ENCODE measurements at places on chromosomes 13 and 19.

GRCh38 chr19:19490214-19490968, 25.0 kb downstream of the TSSK6 start:
- DNase-seq: peak; percentile 60

GRCh38 chr19:19746286-19747213, 13.6 kb upstream of the ZNF14 start:
- no peak for DNase-seq

GRCh38 chr19:2087621-2088100, 8.5 kb downstream of the MOB3A start:
- DNase-seq: no peak

GRCh38 chr19:5954293-5954692, 23.6 kb downstream of the RANBP3 start:
- no peak for DNase-seq

DNA sequence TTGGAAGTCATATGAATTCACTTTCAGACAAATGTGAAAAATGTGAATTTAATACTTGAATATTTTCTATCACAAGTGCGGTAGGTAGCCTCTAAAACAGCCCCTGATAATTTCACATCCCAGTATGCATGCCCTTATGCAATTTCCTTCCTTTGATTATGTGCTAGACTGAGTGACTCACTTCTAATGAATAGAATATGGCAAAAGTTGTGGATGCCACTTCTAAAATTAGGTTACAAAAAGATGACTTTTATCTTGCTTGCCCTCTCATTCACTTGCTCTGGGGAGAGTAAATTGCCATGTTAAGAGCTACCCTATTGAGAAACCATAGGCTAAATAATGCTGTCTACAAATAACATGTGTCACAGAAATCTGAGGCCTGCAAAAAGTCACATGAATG, 402.5 kb upstream of the PCDH9 start:
- DNase-seq: no peak

- no peak for DNase-seq
Observed at GRCh38 chr13:72261732-72262131, 394.7 kb upstream of the DACH1 start.

DNA sequence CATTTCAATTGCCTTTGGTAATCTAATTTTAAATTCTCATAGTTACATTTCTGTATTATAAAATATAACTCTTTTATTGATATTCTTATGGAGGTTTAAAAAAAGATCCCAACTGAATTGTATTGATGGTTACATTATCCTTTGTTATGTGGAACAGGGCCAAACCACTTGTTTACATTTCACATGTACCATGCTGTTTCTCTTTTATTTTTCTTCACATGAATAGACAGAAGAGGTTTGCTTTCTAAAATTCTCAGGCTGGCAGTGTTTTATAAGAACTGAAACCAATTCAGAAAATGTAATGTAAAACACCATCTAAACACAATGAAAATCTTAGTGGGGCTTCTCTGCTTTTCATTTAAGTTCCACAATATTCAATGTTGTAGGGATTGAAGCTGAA, 122.5 kb downstream of the GPC5 start:
- no peak for DNase-seq

DNA sequence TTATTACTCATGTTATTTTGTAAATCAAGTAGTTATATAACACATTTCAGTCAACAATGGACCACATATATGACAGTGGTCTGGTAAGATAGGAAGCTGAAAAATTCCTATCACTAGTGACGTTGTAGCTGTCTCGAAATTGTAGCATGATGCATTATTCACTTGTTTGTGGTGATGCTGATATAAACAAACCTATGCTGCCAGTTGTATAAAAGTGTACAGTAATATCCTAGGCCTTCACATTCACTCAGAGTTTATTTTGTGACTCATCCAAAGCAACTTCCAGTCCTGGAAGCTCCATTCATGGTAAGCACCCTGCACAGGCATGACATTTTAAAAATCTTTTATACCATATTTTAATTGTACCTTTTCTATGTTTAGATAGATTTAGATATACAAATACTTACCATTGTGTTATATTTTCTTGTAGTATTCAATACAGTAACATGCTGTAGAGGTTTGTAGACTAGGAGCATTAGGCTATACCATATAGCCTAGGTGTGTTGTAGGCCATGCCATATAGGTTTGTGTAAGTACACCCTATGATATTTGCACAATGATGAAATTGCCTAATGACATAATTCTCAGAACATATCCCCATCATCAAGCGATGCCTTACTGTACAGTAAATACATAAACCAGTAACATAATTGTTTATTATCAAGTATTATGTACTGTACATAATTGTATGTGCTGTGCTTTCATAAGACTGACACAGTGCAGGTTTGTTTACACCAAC, 49.3 kb downstream of the IFT88 start:
- DNase-seq: no peak

- DNase-seq: no peak
Observed at GRCh38 chr13:72886272-72887067, 104.5 kb downstream of the PIBF1 start.

GRCh38 chr13:113777311-113778260, 18.6 kb downstream of the TMEM255B start:
- DNase-seq: no peak

GRCh38 chr13:112187527-112188297, 120.8 kb downstream of the SOX1 start:
- no peak for DNase-seq

DNA sequence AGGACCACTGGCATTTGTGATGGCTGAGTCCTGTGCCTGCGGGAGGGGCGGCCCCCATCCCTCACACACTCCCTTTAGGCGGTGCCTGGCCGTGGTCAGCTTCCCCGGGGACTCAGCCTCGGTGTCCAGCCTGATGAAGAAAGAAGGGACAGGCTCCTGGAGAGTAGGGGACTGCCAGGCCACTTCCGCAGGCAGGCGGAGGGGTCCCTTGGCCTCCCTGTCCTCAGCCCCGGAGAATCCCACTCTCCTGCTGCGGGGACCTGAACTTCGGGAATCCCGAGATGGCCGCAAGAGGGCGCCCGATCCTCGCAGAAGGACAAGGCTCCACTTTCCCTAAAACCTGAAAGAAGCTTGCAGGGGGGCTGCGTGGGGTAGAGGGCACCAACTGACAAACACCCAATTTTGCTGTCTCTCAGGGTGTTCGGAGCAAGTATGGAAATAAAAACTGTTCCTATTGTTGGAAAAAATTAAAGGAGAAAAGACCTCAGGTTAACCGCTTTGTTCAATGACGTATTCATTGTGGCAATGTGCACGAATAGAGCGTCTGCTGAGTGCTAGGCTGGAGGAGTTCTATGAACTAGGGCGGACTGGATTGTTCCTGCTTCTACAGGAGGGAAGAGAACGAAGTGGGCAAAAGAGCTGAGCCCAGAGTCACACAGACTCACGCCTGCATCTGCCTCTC, 297.3 kb downstream of the ZNF536 start:
- DNase-seq: peak; percentile 35

DNA sequence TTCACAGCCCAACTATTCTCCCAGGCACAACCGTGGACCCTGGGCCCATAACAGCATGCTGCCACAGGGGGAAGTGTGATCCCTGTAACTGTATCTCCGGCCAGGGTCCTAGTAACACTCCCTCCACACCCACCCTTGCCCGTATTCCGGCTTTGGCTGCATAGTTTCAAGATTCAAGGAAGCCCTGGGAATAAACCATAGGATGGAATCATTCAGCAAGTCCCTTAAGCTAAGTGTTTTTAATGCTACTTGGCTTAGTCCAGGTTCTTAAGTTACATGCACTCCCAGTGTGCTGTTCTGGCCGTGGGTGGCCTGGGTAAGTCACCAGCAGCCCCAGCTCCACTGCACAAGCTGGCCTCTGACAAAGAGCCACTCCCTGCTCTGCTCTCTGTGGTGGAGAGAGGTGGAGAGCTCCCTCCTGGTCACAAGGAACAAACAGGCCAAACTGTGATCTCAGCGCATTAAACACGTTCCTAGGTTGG, 532.4 kb upstream of the SGCG start:
- DNase-seq: no peak

DNA sequence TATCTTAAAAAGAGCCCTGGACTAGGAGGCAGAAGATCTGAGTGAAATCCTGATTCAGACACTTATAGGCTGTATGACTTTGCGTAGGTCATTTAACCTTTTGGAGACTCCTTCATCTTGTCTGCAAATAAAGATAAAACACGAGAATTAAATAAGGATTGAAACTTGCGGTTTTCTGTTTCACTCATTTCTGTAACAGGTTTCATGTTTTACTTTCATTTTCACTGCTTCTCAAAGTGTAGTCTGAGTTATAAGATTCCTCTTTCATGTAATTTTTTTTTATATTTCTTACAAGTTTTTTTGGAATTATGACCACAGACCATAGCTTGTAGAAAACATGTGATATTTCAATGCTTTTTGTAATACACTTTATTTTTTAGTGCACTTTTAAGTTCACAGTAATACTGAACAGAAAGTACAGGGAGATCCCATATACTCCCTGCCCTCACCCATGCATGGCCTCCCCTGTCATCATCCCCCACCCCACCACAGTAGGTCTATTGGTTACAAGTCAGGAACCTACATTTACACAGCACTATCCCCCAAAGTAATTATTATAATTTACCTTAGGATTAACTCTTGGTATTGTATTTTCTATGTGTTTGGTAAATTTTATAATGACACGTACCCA, 174.6 kb downstream of the ITGBL1 start:
- peak; percentile 25 for DNase-seq

DNA sequence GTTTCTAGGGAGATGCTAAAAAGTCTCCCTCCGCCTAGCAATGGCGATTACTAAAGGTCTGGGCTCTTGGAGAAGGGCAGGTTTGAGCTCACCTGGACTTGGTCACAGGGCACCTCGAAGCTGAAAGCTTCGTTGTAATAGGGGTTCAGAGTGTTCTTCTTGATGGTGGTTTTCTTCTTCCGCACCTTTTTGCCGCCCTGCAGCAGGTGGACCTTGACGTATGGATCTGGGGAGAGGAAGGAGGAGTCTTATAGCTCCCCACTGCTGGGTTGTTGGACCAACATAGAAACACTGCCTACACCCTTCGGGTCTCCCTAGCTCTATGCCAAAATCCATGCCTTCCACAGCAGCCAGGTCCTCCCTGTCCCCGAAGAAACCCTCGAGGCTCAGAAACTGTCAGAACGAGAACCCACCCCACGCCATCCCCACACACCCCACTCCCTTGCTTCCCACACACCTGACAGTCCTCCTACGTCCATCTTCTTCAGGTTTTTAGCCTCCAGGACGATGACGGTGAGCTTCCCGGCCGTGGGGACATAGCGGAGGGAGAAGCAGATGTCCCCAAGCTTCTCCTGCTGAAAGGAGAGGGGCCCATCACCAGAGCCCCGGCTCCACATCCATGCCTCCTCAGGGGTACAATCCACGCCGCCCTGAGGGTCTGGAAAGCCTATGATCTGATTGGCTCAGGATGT, 5.5 kb downstream of the SYT5 start:
- DNase-seq: no peak

DNA sequence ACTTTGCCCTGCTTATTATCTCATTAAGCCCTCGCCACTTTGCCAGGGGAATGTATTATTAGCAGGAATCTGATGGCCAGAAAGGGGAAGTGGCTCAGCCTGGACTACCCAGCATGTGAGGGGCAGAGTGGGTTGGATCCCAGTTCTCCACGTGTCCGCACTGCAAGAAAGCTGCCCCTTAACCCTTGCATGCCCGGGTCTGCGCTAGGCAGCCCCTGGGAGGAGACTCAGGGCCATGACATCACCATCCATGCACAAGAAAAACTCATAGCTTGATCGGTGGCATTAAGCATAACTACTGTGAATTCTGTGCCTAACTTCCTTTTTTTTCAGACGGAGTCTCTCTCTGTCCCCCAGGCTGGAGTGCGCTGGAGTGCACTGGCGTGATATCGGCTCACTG, 8.9 kb downstream of the CACNG8 start:
- DNase-seq: no peak

DNA sequence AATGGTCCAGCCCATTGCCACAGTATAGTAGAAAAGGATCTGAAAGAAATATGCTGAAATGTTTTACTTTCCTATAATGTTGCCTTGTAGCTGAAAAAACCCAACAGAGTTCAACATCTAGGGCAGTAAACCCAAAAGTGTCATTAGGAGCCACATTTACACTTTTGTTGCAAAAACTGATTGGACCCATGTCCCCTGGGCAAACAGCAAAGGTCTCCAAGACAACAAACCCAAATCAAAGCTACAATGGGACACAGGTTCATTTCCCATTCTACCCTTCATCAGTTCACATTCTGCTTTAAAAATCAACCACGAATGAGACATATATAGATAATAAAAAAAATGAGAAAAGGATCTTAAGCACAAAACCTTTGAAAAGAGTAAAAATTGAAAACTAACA, 744.8 kb downstream of the PCDH17 start:
- no peak for DNase-seq

GRCh38 chr13:105118426-105118985, 1417.0 kb downstream of the EFNB2 start:
- DNase-seq: no peak

DNA sequence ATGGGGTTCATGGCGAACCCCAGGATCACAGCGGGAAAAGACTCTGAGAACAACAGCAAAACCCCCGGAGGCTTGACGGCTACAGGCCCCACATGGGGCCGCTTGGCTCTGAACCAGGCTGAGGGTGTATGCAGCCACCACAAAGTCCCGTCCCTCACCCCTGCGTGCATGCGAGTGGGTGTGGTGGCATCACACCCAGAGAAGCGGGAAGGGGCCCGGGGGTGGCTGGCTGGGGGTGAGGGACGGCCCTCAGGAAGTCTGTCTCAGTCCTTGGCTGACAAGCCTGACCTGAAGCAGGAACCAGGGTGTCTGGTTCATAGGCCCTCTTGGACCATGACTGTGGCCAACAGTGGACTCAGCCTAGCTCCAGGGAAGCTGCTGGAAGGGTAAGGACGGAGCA, 34.2 kb downstream of the CEBPG start:
- DNase-seq: no peak

- no peak for DNase-seq
Observed at GRCh38 chr19:43799502-43800142, 2.6 kb downstream of the LYPD5 start.

- no peak for DNase-seq
Observed at GRCh38 chr13:75993241-75993640, 357.1 kb downstream of the LMO7 start.

GRCh38 chr19:54096617-54097106, 3.9 kb downstream of the OSCAR start:
- no peak for DNase-seq

GRCh38 chr13:28056426-28056825, 44.0 kb downstream of the FLT3 start:
- DNase-seq: no peak

DNA sequence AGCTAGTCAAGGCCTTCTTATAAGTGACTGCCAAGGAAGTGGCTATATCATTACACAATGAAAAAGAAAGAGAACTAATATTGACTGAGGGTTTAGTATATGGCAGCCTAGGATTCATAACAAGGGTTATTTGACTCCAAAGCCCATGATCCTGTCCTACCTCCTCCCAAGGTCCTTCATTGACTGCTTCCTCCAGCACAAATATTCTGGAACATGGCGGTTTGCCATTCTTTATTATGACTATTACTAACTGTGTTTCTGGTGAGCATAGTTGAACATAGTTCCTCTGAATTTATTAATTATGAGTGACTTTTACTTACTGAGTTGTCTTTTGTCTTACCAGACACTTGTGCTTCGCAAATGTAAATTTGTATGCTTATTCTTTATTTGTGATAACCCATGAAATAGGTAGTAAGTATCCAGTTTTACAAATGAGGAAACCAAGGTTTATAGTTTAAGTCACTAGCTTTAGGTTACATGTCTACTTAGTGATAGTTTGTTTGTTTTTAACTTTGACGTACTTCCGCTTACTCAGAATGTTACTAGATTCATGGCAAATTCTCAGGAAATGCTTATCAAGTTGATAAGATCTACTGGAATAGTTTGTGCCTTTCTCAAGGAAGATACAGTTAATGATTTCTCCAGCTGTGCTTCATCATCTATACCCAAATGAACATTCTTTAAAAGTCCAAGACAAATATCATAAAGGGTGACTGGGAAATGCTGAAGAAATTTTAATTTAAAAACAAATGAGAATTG, 15.5 kb upstream of the DCLK1 start:
- no peak for DNase-seq
